ENCODE measurements at places on chromosomes 7 and 10.

GRCh38 chr7:55130395-55131141 is 111.8 kb downstream of the EGFR start:
- no peak for DNase-seq

DNA sequence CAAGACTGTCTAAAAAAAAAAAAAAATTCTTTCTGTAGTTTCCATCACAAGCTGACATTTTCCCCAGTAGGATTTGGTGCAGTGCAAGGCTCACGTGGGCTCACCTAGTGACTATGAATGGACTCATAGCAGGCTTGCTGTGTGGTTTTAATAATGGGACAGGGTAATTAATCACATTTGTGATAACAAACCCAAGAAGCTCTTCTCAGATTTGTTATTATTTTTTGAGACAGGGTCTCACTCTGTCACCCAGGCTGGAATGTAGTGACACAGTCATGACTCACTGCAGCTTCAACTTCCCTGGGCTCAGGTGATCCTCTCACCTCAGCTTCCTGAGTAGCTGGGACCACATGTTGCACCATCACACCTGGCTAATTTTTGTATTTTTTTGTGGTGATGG is 40.0 kb downstream of the NACAD start:
- DNase-seq, result no peak

GRCh38 chr7:17971411-17971810 is 31.1 kb upstream of the SNX13 start:
- DNase-seq, result no peak

- no peak for DNase-seq
These were observed 244.0 kb upstream of the ZWINT start for GRCh38 chr10:56605051-56605450.

GRCh38 chr7:151893405-151893923 is 16.5 kb upstream of the PRKAG2 start:
- no peak for DNase-seq

DNA sequence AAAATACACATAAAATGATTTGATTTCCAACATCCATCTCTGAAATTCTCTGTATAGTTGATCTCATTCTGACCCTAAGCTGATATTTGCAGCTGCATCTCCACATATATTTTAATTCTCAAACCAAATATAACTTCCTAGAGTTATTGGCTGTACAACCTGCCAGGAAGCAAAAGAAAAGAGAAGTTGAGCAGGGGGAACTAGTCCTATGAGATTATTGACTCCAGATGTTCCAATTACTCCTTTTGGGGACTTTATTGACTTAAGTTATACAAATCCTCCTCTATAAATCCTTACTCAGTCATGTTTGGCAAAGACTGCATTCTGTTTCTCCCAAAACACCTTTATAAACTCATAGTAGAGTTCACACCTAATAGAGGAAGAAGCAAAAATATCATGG is 599.4 kb upstream of the ANKRD30A start:
- DNase-seq, result no peak

DNA sequence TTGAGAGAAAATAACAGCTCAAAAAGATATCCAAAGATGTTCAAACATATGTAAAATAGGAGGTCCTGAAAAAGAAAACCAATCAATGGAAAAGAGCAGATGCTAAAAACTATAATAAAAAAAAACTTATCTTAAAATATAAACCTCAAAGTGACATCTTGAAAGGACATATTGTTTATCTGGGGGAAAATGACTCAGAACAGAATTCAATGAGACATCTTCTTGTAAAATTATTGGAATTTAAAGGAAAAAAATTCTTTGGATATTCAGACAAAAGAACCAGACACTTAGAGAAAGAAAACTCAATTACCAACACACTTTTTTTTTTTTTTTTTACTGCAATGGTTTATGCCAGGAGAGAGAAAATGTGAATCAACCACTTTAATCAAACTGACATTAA is 58.9 kb downstream of the NAMPT start:
- DNase-seq, result no peak

DNA sequence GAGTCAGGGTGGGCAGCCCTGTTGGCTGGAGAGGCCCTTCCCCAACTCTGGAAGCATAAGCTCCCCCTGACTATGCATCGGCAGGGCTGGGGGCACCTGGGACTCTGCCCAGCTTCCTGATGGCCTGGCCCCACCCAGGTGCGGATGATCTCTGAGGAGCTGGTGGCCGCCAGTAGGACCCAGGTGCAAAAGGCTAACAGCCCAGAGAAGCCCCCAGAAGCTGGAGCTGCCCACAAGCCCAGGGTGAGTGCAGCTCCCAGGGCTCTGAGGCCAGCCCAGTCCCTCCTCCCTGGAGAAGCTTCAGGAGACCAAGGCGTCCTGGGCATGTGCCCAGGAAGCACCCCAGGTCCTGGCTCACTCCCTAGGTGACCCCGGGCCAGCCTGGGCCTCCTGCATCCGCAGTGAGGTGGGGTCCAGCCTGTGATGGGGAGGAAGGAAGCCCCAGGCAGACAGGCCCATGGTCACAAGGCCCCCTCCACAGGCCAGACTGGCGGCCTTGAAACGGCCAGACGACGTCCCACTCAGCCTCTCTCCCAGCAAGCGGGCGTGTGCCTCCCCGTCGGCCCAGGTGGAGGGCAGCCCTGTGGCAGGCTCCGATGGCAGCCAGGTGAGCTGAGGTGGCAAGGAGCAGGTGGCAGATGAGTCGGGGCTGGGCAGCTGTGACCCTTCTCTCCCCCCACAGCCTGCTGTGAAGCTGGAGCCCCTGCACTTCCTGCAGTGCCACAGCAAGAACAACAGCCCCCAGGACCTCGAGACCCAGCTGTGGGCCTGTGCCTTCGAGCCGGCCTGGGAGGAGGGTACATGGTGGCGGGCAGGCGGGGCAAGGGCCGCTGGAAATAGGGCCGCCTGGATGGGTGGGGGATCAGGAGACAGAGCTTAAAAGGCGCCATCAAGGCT is 3.0 kb downstream of the LRWD1 start:
- no peak for DNase-seq

- DNase-seq, result no peak
These were observed 102.1 kb upstream of the FAM13C start for GRCh38 chr10:59464483-59464882.

GRCh38 chr10:5195727-5196374 is 786 bp upstream of the AKR1C4 start:
- no peak for DNase-seq
